ENCODE measurements at places on chromosomes 11 and 22. TPM values are rescaled to one million over a fixed set of nuclear protein-coding genes. Genes with fewer than 3 reads are reported as not detected.
A peak's percentile ranks its signal among the peaks of the same experiment; 100 is the strongest.

GRCh38 chr11:118572981-118573550 lies 857 bp downstream of the ARCN1 start:
- no peak for DNase-seq

- no peak for DNase-seq
Measured at GRCh38 chr11:13955971-13956421, 6.5 kb upstream of the SPON1 start.

- no peak for DNase-seq
Measured at GRCh38 chr22:19879992-19880785, 25.5 kb upstream of the GNB1L start.

GRCh38 chr11:111447931-111448330 lies 64.3 kb downstream of the BTG4 start:
- no peak for DNase-seq

GRCh38 chr11:72969894-72970335 lies 155.7 kb downstream of the ATG16L2 start:
- no peak for DNase-seq

DNA sequence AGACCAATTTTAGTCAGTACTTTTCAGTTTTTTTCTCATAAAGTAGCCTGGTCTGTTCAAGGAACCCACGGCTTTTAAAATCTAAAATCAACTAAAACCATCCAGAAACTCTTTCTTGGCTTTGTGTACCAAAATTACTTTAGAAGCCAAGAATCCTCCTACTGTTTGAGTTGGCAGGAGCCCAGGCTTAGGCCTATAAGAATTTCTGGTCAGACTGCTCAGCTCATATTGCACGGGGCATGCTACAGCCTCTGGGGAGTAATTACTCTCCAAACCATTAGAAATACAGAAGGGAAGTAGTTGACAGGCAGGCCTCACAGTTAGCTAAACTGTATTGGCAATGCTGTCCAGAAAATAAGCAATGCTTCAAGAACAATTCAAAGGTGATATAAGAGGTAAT lies 1862.9 kb upstream of the RAG2 start:
- DNase-seq = peak; percentile 88

GRCh38 chr11:116697011-116697410 lies 75.8 kb downstream of the BUD13 start:
- no peak for DNase-seq

GRCh38 chr11:42315267-42315666 lies 855.8 kb upstream of the LRRC4C start:
- DNase-seq = no peak

DNA sequence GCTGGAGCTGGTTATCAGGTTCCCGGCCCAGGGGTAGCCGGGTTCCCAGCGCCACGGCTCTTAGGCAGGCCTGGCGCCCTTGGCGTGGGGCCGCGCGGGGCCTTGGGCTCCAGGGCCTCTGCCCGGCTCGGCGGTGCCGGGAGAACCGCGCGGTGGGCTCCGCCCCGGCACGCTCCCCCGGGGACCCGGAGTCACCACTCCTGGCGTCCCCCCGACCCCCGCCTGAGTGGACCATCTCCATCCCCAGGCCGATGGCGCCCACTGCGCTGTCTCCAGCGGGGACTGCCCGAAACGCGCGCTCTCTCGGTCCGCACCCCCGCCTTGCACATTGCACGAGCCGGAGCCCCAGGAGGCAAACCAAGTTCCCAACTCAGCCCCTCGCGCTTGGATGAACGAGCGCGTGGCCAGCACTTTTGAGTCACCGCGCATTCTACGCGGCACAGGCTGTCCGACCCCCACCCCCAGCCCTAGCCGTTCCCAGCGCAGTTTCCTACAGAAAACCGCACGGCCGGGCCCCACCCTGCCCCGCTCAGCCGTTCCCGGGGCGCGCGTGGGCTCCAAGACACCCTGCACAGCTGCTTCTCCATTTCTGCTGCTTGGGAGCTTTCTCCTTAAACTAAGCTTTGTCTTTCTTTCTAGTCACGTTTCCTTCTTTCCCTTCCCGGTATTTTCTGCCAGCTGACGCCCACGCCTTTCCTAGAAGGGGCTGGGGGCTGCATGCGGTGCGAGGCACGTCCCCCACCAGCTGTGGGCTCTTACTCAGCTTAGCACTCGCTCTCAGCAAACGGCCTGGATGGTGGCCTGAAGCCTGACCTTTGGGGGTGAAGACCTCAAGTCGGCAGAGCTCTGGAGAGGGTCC lies 650 bp upstream of the CHID1 start:
- DNase-seq = peak; percentile 83

DNA sequence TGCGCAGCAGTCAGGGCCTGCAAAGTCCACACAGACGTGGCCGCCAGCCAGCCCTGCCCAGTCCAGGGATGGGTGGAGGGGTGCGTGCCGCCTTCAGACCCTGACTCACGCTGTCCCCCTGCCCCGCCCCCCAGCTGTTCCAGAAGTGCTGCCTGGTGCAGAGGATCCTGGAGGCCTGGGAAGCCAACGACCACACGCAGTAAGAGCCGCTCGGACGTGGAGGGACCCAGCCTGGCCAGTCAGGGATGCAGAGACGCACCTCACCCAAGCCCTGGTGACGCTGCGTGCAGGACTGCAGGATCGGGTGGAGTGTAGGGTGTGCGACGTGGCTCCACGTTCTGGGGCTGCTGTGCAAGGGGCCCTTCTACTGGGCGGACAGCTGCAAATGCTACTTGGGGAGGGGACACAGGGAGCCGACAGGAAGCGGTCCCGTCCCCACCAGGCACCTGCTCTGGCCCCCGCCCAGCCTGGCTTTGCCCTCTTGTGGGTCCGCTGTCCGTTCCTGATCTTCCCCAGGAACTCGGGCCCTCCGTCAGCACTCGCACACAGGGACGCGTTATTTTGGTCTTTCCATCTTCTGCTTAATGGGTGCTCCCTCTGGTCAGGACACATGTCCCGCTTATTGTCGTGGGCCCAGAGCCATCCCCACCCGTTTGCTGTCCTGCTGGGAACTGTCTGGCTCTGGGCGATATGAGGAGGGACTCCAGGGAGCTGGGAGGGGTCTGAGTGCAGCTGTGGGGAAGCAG lies 42.5 kb downstream of the SBF1 start:
- no peak for DNase-seq

- DNase-seq = no peak
Measured at GRCh38 chr22:24497841-24498258, 2.7 kb downstream of the UPB1 start.

DNA sequence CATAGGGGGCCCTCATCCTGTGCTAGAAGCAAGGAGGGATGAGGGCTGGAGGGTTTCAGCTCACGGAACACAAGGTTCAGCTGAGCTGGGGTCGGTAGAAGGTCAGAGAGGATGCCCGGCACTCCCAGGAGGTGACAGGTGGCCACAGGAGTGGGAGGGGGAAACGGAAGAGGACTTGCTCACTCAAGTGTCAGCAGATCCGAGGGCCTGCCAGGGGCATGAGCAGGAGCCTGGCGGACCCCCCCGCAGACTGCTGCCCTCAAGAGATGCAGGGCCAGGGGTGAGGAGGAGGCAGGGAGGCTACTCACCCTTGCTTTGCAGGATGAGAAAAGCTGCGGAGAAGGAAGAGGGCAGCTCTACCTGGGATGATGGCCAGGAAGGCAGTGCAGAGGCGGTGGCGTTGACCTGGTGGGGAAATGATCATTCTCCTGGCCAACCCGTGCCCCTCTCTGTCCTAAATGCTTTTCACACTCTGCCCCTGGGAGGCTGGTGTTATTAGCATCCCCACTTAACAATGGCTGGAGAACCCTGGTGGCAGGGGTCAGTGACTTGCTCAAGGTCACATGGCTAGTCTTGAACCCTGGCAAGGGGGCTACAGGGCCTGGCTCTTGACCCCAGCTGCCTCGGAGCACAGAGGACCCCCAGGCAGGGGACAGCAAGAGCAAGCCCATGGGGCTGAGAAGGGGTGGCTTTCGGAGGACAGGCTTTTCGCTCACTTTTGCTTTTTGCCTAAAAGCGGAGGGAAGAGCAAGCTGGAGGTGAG lies 30.1 kb upstream of the CSNK1E start:
- DNase-seq = no peak

- no peak for DNase-seq
Measured at GRCh38 chr11:7300281-7300680, 48.6 kb downstream of the SYT9 start.

GRCh38 chr11:69773626-69774353 lies 1.4 kb downstream of the FGF4 start:
- no peak for DNase-seq

DNA sequence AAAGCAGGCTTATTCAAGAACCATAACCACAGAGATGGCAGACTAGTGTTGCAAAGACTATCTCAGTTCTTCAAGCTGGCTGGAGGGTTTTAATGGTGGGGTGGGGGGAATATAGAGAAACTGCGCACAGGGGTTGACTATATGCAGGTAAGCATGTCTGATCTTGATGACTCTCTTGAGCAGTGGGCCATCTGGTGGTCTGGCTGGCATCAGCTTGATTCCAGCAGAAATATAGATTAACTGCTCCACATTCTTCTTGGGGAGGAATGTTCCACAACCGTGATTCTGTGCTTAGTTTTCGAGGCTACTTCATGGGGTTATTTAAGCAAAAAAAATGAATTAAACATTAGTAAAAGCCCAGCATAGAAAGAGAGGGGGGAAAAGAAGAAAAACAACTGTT lies 158.8 kb upstream of the PGR start:
- no peak for DNase-seq

- peak; percentile 32 for DNase-seq
Measured at GRCh38 chr11:131370090-131370751, at the start of gene NTM. TSS of gene NTM (plus strand) at chr11:131370615.

- DNase-seq = no peak
Measured at GRCh38 chr11:47233051-47233450, 15.6 kb downstream of the ACP2 start.

DNA sequence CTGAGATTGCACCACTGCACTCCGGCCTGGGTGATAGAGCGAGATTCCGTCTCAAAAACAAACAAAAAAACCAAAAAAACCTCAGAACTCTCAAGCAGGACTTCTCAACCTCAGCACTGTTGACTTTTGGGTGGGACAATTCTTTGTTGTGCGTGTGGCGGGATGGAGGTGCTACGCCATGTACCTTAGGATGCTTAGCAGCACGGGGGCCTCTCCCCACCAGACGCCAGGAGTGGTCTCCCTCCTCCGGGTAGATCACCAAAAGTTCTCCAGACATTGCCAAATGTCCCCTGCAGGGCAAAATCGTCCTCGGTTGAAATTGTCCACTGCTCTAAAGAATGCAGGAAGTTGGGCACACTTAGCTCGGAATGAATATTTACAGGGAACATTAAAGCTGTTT lies 26.9 kb upstream of the ATXN10 start:
- DNase-seq = no peak

DNA sequence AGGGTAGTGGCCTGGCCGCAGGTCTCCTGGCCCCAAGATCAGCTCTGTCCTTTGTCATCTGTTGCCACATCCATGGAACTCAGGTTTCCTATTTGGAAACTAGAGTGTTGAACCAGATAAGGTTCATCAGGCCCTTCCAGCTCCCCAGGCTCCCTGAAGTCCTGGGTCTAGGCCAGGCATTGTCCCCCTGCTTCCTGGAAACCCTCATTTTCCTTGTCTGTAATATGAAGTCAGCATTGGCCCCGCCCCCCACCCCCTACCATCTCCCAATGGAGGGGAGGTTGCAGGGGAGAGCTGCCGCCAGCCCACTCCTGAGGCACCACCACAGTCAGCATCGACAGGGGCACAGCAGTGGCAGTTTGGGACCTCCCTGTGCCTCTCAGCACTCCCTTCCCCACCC lies 9.0 kb upstream of the MS4A10 start:
- no peak for DNase-seq

DNA sequence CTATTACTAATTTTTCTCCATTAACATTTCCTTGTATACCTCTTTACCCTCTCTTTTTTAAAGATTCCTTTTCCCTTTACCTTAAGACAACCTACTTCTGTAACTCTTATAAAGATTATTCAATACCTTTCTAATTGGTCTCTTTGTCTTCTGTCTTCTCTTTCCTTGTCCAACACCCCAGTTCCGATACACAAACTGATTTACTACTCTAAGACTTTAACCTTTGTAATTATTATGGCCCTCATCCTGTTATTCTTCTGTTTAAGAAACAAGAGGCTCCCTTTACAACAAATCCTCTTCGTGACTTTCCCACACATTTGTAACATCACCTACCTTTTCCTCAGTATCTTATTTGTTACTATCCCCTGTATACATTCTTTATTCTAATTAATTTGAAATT lies 81.8 kb downstream of the TTC17 start:
- no peak for DNase-seq

DNA sequence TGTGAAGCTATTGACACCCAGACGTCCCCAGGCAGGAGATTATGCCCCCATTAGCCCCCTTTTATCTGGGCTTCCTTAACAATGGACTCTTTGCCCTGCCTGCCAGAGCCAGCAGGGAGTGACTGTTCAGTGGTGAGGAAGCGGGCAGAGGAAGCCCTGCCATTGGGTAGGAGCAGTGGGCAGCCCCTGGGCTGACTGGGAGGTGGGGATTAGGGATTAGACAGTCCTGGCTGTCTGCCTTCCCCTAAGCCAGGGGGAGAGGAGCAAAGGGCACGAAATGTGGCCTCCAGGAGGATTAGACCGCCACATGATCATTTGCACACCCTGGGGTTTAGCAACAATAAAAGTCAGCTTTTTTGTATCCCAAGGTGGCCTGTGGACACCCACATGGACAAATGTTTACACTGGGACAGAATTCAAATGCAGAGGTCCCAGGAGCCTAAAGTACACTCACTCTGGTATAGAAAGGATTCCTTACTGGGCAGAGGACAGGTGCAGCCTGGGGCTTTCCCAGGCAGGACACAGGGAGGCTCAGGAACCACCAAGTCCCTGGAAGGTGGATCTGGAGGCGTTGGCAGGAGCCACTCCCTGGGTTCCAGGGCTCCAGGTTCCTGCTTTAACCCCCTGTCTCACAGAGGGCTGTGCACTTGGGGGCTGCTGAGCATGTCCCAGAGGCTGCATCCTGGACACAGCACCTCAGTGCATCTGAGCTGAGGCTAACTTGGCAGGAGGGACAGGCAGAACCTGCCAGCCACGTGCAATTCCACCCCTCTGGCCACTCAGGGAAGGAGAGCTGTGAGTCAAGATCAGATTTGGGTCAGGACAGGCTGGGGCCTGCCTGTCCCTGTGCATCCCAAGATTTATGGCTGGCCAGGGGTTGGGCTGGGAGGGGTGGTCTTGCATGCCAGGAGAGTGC lies 2.1 kb downstream of the PNPLA3 start:
- DNase-seq = peak; percentile 82

- DNase-seq = no peak
Measured at GRCh38 chr11:19915808-19916207, 203.2 kb downstream of the NAV2 start.

- no peak for DNase-seq
Measured at GRCh38 chr11:74006743-74007304, 2.1 kb downstream of the UCP3 start.

DNA sequence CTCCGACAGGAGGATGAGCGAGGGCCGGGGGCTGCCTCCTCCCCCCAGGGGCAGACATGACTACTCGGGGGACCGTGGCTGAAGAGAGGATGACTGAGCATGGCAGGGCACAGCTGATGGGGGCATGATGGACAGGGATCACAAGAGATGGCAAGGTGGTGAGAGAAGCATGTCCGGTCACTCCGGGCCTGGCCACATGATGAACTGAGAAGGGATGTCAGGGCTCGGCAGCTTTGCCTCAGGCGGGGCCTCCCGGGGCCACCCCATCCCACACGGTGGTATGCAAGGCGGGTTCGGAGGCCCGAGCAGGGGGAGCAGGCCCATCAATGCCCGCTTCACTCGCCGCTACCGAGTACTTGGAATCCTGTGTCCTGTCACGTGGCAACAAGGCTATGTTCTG lies 36.6 kb upstream of the UBASH3B start:
- no peak for DNase-seq

Gene SERHL2
- total RNA-seq = 1.9 TPM

Gene SAA2
- 0.43 TPM for total RNA-seq

Gene LARGE1
- total RNA-seq = 1.0 TPM

Gene FOLR2
- total RNA-seq = not detected

Gene SMTNL1
- total RNA-seq = not detected

Gene CRYBB3
- total RNA-seq = not detected

Gene OR52E8
- not detected for total RNA-seq

Gene TYMP
- 22.2 TPM for total RNA-seq

All from MG63 (cell line).